ENCODE measurements at places on chromosomes 16 and 17.

- no peak for DNase-seq
Observed at GRCh38 chr17:57899822-57900221, 50.0 kb upstream of the MRPS23 start.

DNA sequence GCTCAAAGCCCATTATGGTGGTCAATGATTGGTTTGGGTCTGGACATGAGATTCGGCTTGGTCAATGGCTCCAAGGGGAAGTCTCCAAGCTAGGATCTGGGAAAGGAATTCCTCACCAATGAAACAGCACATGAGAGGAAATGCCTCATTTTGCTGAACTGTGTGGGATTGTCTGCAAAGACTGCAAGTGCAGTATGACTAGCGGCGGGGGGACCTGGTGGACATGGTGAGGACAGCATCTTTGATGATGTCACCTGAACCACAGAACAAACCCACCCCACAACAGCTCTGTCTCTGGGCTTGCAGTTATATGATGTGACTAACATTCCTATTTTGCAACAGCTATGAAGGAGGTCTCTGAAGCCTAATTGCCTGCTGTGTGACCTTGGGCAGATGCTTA is 50.6 kb upstream of the NKD1 start:
- no peak for DNase-seq

DNA sequence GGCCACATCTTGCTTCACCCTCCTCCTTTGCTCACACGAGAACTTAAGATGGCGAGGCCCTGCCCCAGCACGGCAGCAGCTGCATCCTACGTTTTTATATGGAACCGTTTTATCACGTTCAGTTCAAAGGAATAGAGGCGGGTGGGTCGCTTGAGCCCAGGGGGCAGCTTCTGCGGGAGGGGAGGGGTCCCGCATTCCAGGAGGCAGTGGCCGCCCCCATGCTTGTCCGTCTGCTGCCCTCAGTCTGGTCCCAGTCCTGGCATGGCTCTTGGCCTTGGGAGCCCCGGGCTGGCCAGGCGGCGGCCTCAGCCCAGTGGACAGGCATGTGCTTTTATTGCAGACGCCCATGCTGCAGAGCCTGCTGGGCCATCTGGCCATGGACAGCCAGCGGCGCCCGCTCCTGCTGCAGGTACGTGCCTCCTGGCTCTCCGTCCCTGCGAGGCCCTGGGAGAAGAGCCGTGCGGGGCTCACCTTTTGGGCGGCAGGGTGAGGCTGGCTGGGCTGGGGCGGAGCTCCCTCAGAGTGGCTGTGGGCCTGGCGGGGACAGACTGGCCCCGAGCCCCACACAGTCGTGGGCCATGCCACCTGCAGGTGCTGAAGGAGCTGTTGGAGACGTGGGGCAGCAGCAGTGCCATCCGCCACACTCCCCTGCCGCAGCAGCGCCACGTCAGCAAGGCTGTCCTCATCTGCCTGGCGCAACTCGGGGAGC is 6.8 kb downstream of the TELO2 start:
- no peak for DNase-seq

- no peak for DNase-seq
Observed at GRCh38 chr16:84339311-84339710, 29.0 kb upstream of the ATP2C2 start.

- no peak for DNase-seq
Observed at GRCh38 chr17:76434870-76435269, 18.1 kb downstream of the UBE2O start.

DNA sequence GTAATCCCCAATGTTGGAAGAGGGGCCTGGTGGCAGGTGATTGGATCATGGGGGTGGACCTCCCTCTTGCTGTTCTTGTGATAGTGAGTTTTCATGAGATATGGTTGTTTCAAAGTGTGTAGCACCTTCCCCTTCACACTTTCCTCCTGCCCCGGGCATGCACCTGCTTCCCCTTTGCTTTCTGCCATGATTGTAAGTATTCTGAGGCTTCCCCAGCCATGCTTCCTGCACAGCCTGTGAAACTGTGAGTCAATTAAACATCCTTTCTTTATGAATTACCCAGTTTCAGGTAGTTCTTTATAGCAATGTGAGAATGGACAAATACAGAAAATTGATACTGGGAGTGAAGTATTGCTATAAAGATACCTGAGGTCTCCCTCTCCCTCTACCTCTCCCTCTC is 29.4 kb downstream of the RNF112 start:
- DNase-seq: no peak

GRCh38 chr16:89034573-89034961 is 57.6 kb upstream of the CBFA2T3 start:
- no peak for DNase-seq

GRCh38 chr17:62859146-62859545 is 51.0 kb upstream of the MARCHF10 start:
- no peak for DNase-seq

GRCh38 chr17:67224736-67225135 is 20.3 kb downstream of the HELZ start:
- DNase-seq: no peak

GRCh38 chr17:7717756-7718350 is 309 bp downstream of the DNAH2 start:
- DNase-seq: no peak

DNA sequence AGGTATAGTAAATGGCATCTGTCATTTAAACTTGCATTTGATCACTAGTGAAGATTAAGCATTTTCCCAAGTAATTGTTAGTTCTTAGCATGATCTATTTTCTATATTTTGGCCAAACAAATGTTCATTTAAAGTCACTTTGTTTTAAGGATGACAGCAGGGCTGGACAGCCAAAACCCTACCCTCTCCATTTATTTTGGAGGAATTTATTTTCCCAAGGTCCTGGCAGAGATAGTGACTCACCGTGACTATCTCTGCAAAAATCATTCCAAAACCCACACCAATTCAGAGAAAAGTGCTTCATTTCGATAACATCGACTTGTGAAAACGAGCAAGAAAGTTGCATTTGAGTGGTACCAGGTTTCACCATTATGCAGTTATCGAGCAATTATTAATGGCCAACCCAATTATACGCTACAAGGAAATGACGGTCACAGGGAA is 665 bp upstream of the AKAP1 start:
- no peak for DNase-seq

DNA sequence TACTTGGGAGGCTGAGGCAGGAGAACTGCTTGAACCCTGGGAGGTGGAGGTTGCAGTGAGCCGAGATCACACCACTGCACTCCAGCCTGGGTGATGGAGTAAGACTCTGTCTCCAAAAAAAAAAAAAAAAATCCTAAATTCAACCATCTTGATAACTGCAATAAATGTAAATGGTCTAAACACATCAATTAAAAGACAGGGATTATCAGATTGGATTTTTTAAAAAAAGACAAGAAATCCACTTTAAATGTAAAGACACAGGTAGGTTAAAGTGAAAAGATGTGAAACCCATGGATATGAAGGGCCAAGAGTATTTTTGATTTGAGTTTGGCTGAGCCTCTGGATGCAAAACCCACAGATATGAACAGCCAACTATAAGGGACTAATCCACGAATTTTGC is 64.2 kb upstream of the ATP2A3 start:
- DNase-seq: no peak

DNA sequence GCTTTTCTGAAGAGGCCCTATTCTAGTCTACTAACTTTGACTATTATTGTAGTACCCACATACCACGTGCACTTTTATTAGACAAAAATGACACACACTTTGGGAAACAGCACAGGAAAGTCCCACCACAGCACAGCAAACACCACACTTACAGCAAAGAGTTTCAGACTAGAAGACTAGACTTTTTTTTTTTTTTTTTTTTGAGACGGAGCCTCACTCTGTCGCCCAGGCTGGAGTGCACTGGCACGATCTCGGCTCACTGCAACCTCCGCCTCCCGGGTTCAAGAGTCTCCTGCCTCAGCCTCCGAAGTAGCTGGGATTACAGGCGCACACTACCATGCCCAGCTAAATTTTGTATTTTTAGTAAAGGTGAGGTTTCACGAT is 20.1 kb downstream of the YWHAE start:
- DNase-seq: no peak

DNA sequence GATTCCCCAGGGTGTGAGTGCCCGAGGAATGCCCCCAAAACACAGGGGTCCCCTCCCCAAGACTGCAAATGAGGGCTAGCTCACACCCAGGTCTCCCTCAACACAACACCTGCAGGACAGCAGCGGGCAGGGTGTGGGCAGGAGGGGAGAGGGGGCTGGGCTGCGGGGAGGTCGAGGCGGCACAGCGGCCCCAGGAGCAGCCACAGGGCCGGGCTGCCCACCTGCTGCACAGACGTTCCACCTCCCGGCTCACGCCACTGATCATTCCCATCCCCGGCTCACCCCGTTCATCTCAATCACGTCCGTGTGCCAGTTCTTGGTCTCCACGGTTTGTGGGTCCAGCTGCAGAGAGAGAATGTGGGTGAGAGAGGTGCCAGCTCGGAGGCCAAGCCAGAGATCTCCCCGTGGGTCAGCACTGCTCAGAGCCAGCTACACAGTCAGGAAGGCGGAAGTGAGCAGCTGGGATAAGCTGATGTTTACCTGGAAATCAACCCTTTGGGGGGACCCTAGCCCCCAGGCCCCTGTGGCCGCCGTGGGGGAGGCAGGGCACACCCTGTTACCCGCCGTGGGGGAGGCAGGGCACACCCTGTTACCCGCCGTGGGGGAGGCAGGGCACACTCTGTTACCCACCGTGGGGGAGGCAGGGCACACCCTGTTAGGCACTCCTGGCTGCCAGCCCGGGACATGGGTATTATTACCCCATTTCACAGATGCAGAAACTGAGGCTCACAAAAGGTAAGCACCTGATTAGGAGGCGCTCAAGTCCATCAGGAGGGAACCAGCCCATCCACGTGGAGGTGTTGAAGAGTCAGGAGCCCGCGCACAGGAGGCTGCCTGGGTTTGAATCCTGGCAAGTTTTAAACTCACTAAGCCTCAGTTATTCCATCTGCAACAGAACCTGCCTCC is 16.1 kb downstream of the TIMM22 start:
- DNase-seq: no peak

DNA sequence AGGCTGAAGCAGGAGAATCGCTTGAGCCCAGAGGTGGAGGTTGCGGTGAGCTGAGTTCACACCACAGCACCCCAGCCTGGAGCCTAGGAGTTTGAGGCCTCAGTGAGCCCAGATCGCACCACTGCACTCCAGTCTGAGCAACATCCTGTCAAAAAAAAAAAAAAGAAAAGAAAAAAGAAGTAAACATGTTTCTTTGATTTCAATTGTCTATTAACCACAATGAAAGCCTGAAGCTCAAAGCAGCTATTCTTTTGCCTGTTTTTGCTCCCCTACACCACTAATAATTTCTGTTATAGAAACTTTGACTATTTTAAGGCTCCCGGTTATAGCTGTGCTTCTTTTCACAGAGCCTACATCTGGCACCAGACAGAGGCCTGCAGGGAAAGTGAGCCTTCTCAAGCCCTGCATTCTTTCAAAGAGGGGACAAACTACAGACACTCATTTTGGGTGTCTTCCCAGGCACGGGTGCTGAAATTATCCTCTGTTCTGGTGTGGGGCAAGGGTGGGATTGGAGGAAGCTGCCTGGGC is 14.2 kb upstream of the SLC52A1 start:
- no peak for DNase-seq

- DNase-seq: no peak
Observed at GRCh38 chr17:332558-333322, 19.9 kb downstream of the RPH3AL start.

- DNase-seq: no peak
Observed at GRCh38 chr16:4651827-4652226, 27.2 kb downstream of the MGRN1 start.

DNA sequence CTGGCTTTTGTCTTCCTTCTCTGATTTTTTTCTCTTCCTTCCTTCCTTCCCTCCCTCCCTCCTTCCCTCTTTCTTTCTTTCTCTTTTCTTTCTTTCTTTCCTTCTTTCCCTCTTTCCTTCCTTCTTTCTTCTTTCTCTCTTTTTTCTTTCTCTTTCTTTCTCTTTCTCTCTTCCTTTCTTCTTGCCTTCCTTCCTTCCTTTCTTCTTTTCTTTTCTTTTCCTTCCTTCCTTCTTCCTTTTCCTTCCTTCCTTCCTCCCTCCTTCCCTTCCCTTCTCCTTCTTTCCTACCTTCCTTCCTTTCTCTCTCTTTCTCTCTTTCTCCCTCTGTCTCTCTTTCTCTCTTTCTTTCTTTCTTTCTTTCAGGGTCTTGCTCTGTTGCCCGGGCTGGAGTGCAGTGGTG is 54.4 kb downstream of the SCNN1G start:
- no peak for DNase-seq

GRCh38 chr17:29870836-29871465 is 59.1 kb downstream of the SSH2 start:
- DNase-seq: no peak

DNA sequence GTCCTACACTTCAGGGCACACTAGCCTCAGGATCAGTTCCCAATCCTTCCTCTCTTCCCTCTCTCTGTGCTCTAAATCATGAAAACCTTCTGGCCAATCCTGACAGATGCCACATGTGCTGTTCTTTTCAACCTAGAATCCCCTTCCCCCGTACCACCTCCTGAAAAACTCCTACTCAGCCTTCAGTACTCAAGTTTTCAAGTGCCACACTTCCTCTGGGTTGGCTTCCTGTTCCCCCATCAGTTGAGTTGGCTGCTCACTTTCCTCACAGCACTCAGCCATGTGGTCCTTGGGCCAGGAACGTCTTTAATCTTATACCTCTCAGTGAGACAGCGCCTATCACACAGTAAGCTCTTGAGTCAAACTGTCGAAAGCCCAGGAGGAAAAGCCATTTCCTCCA is 3.3 kb downstream of the ASPHD1 start:
- DNase-seq: no peak

DNA sequence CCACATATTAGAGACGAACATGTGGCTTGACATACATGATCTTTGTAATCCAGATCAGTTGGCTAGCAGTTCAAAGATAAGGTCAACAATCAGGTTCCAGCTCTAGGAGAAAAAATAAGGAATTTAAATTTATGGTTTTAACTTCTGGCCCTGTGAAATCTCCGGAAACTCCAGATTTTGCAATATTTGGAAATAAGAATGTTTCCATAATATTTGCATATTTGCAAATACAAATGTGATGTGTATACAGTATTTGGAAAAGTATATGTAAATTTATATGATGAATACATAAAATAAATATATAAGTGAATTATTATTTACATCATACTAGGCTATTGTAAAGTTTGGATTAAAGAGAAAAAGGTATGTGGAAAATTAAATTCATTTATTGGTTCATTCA is 97.1 kb downstream of the KCNJ2 start:
- no peak for DNase-seq

- no peak for DNase-seq
Observed at GRCh38 chr17:1764284-1764683, 2.4 kb downstream of the SERPINF1 start.

DNA sequence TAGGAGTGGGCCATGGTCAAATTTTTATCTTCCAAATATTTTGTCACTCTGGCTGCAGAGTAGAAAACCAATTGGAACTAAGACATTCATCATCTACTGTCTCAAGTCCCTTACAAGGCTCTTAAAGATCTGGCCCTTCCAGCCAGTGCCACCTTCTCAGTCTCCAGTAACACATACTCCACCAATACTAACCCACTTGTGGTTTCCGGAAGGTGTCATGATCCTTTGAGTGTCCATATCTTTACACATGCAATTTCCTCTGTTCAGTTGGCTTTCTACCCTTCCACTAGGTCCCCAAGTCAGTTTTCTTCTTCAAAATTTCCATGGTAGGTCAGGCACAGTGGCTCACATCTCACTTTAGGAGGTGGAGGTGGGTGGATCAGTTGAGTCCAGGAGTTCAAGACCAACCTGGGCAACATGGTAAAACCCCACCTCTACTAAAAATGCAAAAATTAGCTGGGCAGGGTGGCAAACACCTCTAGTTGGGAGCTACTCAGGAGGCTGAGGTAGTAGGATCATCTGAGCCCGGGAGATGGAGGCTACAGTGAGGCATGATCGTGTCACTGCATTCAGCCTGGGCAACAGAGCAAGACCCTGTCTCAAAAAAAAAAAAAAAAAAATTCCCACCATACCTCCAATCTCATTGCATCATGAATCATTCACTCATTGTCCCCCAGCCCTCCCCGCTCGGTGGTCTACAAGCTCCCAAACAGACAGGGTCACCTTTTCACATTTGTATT is 6.0 kb upstream of the GRB2 start:
- no peak for DNase-seq

Data from cortex of kidney (tissue), 1 donor.